Stimulated activated CD8-positive, alpha-beta memory T cell treated with anti-CD3 and anti-CD28 coated beads, Interleukin-2, amount 100 ng/mL, for 1 hour (primary cell): ENCODE measurements at places on chromosomes 5 and 9.

DNA sequence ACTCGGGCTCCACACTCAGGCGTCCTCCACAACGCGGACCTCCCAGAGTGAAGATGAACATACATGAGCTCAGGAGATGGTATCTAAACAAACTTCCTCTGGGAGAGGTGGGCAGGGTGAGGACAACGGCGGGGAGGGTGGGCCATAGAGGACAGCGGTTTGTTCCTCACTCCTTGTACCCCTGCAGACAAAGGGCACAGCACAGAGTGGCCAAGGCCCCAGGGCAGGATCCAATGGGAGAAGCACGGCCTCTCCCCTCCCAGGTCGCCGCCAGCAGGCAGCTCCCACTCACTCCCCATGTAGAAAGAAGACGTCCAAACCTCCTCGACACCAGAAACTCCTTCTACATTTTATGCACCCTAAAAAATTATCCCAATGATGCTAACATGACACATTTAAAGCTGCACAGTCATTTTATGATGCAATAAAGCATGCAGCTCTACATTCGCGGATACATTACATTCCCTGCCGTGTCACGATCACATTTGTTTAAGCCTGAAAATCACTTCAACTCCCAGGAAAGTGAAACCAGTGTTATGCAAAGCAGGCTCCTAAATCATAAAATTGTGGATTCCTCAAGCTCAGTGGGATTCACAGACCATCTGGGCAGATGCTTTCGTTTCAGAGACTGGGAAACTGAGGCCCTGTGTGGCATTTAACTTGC lies 87.5 kb upstream of the SARDH start:
- DNase-seq = no peak

DNA sequence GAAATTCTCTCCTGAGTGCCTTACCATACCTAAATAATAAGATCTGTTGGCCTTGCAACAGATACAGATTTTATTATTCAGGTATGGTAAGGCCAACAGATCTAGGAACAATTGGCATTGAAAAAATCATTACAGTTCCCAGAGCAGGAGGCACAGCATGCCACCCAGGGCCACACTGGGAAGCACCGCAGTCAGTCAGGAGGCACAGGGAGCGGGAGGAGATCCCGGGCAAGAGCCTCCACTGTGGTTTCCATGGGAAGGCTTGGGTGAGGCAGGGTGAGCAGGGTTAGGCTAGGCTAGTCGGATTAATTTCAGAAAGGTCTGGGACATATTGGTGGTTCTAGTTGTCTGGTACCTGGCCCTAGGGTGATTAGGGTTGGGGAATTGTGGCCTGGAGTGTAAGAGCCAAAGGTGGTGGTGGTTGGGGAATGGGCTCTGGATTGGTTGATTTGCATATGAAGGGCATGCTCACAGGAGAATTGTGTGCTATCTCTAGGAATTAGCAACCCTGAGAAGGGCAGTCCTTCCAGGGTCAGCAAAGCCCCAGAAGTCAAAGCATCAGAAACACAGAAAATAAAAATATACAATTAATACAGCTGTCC lies 111.4 kb downstream of the PDE8B start:
- no peak for DNase-seq

- DNase-seq = no peak
These were observed 30.4 kb downstream of the SEMA5A start for GRCh38 chr5:9515436-9515835.

- DNase-seq = no peak
These were observed 201.7 kb upstream of the PTGER4 start for GRCh38 chr5:40477856-40478546.
